ENCODE measurements at places on chromosomes 2 and 18.

DNA sequence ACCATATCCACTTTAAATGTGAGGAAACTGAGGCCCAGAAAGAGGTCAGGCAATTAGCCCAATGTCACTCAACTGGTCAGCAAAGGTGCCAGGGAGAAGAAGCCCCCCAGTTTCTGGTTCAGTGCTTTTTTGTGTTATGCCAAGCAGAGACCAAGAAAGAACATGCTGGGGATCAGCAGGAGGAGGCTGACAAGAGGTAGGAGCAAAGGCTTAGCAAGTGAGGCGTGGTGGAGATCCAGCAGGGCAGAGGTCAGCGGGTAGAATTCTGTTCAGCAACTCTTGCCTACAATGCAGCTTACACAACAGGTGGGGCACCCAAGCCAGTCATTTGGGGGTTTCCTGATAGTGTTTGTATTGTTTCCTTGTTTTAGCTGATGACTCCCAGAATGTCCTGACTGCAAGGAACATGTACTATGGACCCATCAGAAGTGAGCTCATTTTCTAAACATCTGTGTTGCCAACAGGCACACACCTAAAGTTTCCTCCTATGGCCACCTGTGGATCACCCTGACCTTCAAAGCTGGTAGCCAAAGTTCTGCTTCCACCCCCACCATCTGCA is 28.2 kb downstream of the LPIN2 start:
- DNase-seq = no peak

GRCh38 chr2:239187464-239188253 is 213.2 kb downstream of the HDAC4 start:
- peak; percentile 16 for DNase-seq

DNA sequence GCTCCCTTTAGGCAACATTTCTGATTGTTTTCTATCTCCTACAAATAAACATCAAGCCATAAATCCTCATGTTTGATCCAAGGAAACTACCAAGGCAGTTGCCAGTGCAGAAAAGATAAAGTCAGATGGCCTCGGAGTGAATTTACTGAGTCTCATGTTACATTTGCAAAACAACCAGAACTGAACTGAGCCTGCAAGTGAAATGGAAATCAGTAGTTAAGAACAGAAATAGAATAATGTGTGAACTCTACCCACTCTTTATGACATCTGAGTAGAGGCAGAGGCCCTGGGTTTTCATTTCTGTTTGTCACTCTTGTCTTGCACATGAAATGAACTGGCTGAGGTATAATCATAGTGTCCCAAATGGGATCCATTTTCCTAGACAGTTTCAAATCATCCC is 20.4 kb upstream of the DAPL1 start:
- DNase-seq = no peak

GRCh38 chr18:75170022-75170789 is 38.7 kb downstream of the PTGR3 start:
- no peak for DNase-seq

GRCh38 chr2:124027182-124027581 is 2.1 kb downstream of the CNTNAP5 start:
- DNase-seq = no peak

GRCh38 chr18:2896990-2897389 is 50.2 kb downstream of the EMILIN2 start:
- DNase-seq = no peak

DNA sequence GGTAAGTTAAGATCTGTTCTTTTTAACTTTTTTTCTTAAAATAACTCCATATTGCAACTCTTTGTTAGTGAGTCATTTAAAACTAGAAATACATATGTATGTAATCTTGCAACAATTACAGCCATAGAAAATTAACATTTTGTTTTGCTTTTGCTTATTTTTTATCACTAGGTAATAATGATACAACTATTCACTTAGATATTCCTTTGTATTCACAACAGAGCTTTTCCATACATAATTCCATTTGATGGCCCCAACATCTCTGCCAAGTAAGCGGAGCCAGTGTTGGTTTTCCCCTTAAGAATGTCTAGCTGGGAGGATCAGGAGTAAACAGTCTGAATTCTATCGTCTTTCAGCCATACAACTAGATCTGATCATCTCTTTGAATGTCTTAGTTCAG is 16.1 kb downstream of the SPP2 start:
- DNase-seq = no peak
